ENCODE measurements at places on chromosomes 5 and 9.
A peak's percentile ranks its signal among the peaks of the same experiment; 100 is the strongest.

DNA sequence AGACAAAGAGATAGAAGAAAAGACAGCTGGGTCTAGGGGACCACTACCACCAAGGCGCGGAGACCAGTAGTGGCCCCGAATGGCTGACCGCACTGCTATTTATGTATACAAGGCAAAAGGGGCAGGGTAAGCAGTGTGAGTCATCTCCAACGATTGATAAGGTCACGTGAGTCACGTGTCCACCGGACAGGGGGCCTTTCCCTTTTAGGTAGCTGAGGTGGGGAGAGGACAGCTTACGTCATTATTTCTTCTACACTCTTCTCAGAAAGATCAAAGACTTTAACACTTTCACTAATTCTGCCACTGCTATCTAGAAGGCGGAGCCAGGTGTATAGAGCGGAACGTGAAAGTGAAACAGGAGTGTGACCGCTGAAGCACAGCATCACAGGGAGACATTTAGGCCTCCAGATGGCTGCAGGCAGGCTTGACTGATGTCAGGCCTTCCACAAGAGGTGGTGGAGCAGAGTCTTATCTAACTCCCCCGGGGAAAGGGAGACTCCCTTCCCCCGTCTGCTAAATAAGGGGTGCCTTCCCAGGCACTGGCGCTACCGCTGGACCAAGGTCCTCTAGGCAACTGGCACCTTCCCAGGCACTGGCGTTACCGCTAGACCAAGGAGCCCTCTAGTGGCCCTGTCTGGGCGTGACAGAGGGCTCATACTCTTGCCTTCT, 6.1 kb upstream of the PRR16 start:
- peak; percentile 89 for DNase-seq

DNA sequence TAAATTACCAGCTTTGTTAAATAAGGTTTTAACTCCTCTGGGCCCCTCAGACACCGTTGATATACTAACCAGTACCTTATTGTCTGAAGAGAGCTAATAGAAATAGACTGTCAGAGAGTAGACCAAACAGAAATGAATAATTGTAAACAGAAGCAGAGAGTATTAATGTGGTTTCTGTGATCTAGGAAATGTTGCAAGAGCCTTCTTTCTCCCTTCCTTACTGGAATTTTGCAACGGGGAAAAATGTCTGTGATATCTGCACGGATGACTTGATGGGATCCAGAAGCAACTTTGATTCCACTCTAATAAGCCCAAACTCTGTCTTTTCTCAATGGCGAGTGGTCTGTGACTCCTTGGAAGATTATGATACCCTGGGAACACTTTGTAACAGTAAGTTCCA, 5.1 kb downstream of the TYRP1 start:
- DNase-seq, result no peak

- DNase-seq, result peak; percentile 2
These were observed 1.6 kb downstream of the B4GALT1 start for GRCh38 chr9:33165263-33166151.

- no peak for DNase-seq
These were observed 21.8 kb upstream of the MSH3 start for GRCh38 chr5:80632700-80633099.

GRCh38 chr9:117783828-117784227, 79.6 kb downstream of the TLR4 start:
- DNase-seq, result no peak

DNA sequence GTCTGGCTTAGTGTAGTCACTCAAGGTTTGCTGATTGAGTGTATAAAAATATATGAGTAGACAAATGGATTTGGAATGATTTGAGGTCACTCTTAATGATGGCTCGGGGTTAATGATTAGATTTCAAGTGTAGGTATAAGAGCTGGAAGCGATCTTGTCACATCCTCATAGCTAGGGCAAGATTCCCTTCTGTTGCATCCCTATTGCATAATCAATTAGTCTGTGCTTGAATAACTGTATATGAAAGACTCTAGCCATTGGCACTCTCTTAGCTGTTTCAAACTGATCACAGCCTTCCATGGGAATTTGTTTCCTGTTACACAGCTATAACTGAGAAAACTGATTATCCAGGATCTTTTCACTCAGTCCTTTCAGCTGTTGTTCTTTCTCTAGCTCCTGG, 811.6 kb downstream of the TLE4 start:
- DNase-seq, result no peak

DNA sequence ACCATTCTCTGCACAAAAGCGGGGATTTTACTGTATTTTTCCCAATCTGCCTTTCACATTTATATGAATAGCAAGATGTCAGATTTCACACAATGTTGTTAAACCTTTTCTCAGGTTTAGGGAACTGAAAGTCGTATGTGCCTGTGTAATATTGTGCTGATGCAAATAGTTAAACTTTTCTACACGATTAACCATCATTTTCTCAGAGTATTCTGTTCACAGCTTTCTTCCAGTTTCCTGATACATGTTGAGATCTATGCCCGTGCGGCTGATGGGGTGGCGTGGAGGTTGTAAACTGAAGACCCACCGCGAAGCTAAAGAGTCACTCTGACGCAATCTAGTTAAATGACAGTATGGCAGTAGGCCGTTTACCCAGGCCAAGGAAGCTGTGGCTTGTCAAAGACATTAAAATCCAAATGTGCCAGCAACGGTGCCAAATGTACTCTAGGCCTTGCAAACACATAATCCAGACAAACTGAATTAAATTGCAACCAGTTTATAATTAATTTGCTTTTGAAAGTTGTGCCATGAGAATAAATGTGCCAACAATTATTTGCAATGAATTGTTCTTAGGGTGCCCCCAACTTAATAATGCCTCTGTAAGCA, 145.7 kb downstream of the EBF1 start:
- DNase-seq, result peak; percentile 37

DNA sequence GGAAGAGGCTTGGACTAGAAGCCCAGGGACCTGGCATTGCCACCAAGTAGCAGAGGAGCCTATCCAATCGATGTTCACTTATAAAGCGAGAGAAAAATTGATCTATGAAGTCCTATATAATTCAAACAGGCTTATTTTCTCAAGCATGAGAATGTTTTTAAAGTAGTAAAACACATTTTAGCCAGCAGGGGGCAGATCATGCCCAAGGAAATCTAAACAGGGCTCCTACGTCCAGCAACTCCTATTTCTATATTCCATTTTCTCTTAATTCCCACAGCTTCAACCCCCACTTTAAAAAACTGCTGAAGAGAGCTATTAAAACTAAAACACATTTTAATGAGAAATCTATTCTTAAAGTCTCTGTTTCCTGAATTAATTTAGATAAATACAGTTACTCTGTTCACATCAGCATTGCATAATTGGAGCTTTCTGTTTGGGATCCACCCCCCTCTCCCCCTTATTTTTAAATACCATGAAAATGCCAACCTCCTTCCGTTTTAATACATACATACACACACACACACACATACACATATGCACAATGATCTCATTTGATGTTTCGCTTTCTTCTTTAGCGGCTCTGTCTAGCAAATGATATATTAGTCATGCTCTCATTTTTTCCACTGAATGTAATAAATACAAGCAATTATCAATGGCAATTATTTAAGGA, 144.9 kb downstream of the MYO10 start:
- no peak for DNase-seq

DNA sequence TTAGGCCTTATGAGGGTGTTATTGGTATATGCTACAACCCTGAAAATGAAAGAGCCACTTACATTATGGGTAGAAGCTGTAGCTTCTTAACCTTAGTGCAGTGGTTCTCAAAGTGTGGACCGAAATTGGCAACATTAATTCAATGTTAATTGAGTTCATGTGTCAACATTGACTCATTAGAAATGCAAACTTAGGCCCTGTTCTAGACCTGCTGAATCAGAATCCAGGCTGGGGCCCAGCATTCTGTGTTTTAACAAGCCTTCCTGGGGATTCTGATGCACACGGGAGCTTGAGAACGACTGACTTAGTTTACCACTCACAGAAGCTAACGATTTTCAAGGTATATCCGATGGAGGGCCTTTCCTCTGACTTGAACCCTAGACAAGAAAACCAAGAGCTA, 7.3 kb downstream of the VLDLR start:
- no peak for DNase-seq

GRCh38 chr9:99368341-99369326, 146.6 kb downstream of the SEC61B start:
- peak; percentile 54 for DNase-seq

- DNase-seq, result no peak
These were observed 71.0 kb downstream of the INVS start for GRCh38 chr9:100170085-100170484.

DNA sequence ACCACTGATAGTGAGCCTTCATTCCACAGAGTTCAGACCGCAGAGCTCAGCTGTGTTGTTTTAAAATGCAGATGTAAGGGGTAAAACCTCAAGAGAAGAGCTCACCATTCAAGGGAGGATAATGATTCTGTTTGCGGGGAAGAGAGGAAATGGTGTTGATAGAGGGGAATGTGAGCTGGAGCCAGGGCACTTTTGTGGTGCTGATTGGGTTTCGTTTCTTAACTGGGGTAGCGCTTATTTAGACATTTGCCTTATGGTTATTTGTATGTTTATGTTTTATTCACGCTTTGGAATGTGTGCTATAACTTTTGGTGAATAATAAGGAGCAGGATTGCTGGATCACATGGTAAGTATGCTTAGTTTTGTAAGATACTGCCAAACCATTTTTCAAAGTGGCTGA, 42.5 kb downstream of the STXBP1 start:
- no peak for DNase-seq

DNA sequence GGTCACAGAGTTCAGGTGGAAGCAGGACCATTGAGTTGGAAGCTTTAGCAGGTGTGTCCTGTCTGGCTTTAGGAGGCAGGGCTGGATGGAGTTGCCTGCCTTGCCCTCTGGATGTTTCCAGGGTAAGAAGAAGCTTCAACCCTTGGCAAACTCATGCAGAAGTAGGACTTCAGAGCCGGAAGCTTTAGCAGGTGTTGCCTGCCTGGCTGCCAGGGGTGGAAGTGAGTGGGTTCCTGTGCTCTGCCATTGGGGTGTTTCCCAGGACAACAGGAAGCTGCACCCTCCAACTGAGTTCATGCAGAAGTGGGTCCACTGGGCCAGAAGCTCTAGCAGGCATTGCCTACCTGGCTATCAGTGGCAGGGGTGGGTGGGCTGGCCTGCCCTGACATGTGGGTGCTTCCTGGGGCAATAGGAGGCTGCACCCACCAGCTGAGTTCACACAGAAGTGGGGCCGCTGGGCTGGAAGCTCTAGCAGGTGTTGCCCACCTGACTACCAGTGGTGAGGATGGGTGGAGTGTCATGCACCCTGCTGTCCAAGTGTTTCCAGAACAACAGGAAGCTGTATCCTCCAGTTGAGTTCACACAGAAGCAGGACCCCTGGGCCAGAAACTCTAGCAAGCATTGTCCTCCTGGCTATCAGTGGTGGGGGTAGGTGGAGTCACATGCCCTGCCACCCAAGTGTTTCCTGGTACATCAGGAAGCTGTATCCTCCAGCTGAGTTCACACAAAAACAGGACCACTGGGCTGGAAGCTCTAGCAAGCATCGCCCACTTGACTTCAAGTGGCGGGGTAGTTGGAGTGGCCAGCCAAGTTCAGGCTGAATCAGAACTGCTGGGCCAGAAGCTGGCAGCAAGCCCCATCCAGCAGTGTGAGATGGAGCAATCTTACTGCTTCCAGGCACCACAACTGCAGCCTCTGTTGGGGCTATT, 24.6 kb downstream of the LOX start:
- no peak for DNase-seq

- no peak for DNase-seq
These were observed 31.8 kb downstream of the CSF1R start for GRCh38 chr5:150054569-150054968.

GRCh38 chr9:34409154-34409553, 32.5 kb upstream of the MYORG start:
- no peak for DNase-seq

DNA sequence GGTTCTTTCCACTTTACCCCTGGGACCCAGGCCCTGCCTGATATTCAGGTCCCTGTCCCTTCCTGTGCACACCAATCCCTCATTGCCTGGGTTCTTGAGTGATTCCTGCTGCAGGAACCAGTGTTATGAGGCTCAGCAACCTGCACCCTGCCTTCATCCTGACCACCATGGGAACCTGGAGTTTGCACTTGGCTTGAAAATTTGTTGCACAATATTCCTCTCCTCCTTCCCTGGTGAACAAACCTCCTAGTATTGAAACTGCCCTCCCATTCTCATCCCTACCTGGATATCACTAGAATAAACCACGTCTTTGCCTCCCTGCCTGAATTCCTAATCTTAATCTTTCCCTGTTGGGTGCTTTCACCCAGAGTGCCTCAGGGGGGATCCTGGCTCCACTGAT, 52.1 kb upstream of the AFAP1L1 start:
- DNase-seq, result no peak

DNA sequence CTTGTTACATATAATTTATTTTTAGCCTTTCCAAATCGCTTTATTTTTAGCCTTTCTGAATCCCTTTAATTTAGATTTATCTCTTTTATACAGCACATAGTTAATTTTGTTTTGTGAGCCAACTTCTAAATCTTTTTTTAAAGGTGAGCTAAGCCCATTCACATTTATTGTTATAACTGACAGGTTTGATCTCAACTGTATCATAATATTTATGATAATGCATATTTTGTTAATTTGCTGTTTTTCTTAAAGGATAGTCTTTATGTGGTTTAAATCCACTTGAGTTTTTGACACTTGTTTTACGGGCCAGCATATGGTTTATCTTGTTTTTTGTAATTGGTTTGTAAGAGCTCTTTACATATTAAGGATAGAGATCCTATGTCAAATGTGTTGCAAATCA, 177.8 kb upstream of the SMIM23 start:
- no peak for DNase-seq

- DNase-seq, result no peak
These were observed 69.3 kb downstream of the SHB start for GRCh38 chr9:37999588-38000189.

DNA sequence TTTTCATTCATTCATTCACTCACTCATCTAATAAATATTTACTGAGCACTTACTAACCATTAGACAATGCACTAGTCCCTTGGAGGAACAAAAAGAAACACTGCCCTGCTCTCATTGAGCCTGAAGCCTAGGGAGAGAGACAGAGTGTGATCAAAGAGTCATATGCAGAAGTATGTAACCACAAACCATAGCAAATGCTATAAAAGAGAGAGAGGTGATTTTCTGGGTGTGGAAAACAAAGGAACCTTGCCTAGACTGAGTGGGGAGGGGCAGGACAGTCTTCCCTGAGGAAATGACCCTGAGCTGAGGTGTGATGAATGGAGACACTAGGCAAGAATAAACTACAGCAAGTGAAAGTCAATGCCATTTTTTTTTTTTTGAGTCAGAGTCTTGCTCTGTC, 10.8 kb upstream of the ADRA1B start:
- DNase-seq, result peak; percentile 99

DNA sequence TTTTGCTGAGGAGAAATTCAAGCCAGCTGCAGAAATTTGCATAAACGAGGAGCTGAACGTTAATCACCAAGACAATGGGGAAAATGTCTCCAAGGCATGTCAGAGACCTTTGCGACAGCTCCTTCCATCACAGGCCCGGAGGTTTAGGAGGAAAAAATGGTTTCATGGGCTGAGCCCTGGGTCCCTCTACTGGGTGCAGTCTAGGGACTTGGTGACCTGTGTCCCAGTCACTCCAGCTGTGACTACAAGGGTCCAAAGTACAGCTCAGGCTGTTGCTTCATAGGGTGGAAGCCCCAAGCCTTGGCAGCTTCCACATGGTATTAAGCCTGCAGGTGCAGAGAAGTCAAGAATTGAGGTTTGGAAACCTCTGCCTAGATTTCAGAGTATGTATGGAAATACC, 207.5 kb downstream of the DENND1A start:
- no peak for DNase-seq
